ENCODE measurements at places on chromosomes 6 and 20.

GRCh38 chr6:15264902-15265761 is 19.3 kb downstream of the JARID2 start:
- DNase-seq, result no peak

DNA sequence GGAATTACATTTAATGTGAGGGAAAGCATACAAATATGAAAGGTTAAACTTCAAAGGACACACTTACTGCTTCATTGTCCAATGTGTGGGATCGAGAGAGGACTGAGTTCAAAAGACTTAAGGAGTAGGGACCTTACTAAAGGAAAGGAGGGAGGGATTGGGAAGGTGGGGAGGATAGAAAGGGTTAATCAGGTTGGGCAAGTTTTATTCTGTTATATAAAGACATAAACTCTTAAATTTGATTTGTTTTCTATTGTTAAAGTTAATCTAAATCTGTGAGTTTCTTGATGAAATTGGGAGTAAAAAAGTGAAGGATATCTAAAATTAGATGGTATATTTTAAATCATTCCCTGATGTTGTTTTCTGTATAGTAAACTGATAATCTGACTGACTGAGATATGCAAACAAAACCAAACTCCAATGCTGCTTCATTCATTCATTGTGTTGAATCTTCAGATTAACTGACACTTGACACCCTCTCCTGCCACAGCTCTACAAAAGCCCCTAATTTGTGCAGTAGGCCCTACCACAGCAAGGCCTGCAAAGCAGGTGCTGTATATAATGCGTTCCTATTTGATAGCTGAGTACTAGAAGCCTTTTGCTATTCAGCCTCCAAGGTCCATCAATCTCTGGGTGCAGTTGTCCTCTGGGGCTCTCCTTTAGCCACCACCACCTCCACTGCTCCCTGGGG is 1.3 kb upstream of the UBE2J1 start:
- no peak for DNase-seq

DNA sequence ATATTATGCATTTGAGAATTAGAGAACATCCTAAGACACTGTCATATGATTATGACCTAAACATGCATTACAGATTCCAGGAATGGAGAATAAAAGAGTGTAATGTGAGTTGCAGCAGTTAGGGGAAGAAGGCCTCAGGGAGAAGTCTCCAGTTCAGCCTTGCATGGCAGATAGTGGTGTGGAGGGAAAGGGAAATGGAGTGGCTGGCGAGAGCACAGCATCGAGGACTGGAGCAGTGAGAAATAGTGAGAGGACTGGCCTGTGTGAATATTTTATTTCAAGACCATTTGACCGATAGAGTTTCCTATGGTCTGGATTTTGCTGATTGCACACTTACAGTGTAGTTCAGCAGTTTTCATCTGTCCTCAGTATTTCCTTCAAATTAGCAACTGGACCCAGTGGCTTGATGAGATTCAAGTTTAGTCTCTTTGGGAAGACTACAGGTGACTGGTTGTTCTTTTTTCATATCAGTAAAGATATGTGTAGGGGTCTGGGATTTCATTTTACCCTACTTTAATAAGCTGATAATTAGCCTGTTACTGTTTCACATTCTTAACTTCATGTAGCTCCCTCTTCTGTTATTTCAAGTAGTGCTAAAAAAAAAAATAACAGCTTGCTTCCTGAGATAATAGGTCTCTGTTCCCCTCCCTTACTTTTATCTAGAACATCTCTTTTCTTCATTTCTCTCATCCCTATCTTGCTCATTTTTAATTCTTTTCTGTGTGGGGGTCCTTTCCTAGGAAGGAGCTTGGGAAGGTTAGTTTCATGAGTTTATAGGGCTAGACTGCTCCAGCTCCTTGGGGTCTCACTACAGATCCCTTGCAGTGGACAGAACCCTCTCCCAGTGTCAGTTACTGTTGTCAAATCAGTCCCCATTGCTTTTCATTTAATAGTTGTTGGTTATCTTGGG is 27.9 kb downstream of the BLTP3A start:
- DNase-seq, result no peak

- no peak for DNase-seq
Observed at GRCh38 chr6:167952512-167952859, 45.0 kb upstream of the KIF25 start.

DNA sequence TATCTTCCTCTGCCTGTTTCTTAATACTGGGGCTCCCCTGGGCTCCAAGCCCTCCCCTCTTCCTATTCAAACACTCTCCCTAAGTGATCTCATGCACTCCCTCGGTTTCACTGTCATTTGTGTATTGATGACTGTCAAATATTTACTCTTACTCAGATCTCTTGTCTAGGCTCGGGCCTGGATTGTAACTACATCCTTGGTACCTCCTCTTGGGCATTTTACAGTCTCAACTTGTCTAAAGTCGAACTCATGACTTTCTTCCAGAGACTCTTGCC is 189.4 kb upstream of the PRDM1 start:
- no peak for DNase-seq

DNA sequence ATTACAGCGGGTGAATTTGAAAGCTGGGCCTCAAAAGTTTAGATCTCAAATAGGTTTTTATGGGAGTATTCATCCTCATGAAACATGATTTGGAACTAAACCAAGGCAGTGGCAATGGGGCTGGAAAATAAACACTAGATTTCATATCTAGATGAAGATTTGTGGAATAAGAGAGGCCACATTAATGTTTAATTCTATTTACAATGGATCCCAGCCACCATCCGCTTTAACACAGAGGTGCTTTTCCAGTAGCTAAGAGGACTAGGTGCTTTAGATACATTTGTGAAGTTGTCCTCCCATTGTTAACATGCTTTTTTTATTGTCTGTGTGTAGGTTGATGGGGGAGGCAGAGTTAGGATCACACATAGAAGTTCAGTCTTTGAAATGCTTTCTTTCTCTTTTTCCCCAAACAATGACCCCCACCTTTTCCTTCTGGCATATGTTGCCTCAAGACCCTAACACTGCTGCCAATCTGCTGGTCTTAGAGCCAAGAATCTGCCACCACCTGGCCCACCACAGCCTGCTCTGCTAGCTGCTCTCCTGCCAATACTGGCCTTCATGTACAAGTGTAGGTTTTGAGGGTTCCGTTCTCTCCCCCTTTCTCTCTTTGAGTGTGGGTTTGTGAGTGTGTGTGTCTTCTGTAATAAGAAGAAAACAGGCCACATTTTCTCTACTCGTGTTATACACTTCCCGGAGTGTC is 27.8 kb upstream of the GFRAL start:
- no peak for DNase-seq

All from kidney glomerular epithelial cell (primary cell).